ENCODE measurements at places on chromosomes 2 and 18.
A peak's percentile ranks its signal among the peaks of the same experiment; 100 is the strongest.

- H3K27me3 ChIP-seq: no peaks in the 10 kb centered on the region
- H3K27ac ChIP-seq: peak overlapping the region; percentile 9
- peaks cover 23% of the 10 kb centered on the region for H3K4me1 ChIP-seq
- no peak overlapping the region for H3K4me3 ChIP-seq
- H3K36me3 ChIP-seq: no peaks in the 10 kb centered on the region
Observed at GRCh38 chr2:159290289-159290907, 3.9 kb upstream of the WDSUB1 start.

GRCh38 chr18:22260208-22260820 is 90.9 kb downstream of the GATA6 start:
- H3K27ac ChIP-seq: no peak overlapping the region
- peaks cover 6% of the 10 kb centered on the region for H3K27me3 ChIP-seq

- H3K4me3 ChIP-seq: no peak overlapping the region
- no peak overlapping the region for H3K27ac ChIP-seq
- no peaks in the 10 kb centered on the region for H3K4me1 ChIP-seq
- H3K36me3 ChIP-seq: no peaks in the 10 kb centered on the region
- DNase-seq: no peak
Observed at GRCh38 chr2:810397-810796, 133.2 kb upstream of the TMEM18 start.

DNA sequence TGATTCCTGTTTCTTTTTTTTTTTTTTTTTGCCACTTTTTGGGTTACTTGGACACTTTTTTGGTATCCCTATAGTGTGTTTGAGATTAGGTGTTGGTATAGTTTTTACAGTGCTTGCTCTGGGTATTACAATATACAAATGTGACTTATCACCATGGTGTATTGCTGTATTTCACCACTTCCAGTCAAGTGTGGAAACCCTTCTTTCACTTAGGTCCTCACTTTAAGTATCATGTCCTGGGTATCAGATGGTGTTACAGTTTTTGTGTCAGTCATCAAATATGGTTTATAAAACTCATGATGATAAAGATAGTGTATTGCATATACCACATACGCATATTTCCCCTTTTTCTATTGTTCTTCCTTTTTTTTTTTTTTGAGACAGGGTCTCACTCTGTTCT is 1.8 kb downstream of the ATP9B start:
- H3K36me3 ChIP-seq: peaks cover 32% of the 10 kb centered on the region
- peaks cover 5% of the 10 kb centered on the region for H3K27me3 ChIP-seq
- H3K27ac ChIP-seq: no peak overlapping the region
- H3K4me1 ChIP-seq: peaks cover 10% of the 10 kb centered on the region
- DNase-seq: no peak
- peak overlapping the region; percentile 81 for H3K4me3 ChIP-seq

- H3K27me3 ChIP-seq: peaks cover 6% of the 10 kb centered on the region
- H3K36me3 ChIP-seq: no peaks in the 10 kb centered on the region
- no peak overlapping the region for H3K27ac ChIP-seq
- no peaks in the 10 kb centered on the region for H3K4me1 ChIP-seq
- DNase-seq: no peak
- H3K4me3 ChIP-seq: no peak overlapping the region
Observed at GRCh38 chr2:127629637-127630036, 16.3 kb upstream of the GPR17 start.

DNA sequence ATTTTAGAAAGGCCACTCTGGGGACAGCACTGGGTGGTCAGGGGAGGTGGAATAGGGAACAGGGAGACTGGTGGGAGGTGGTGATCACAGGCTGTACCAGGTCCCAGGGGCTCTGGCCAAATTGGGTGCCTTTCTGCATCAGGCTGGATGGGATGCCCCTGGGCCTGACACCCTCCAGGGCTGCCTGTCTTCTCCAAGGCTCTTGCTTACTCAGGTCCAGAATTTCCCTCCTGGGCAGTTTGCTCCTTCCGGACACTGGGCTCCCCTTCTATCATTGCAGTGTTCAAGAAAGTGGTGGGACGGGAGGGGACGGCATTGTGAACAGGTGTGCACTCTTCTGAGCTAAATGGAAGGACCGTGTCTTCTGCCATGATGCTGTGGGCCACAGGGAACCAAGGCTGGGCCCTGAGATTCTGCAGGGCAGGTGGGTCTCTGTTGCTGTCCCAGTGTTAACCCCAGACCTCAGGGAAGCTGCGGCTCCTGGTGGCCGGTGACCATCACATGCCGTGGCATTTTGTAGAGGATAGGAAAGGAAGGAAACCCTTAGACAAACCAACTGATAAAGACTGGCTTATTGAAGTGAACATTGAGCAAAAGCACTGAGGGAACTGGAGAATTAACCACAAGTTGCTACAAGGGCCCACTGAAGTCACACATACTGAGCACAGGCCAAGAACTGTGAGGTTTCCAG is 93.7 kb upstream of the HS6ST1 start:
- peak; percentile 26 for DNase-seq
- H3K4me3 ChIP-seq: no peak overlapping the region
- no peaks in the 10 kb centered on the region for H3K36me3 ChIP-seq
- peaks cover 28% of the 10 kb centered on the region for H3K4me1 ChIP-seq
- H3K27ac ChIP-seq: no peak overlapping the region

DNA sequence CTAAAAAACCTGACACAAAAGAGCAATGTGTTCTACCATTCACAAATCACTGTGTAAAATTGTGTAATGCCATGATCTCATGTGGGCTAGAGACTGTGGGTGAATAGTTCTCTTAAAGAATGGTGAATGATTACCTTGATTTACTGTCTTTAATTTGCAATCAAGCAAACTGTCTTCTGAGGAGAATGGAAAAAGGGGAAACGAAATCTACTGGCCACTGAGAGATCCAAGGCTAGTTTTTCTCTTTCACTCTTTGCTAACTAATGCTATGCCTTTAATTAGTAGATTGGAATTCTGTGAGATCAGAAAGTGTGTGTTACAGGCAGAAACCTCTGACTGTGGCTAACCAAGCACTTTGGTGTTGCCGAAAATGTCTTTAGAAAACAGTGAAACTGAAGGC is 422.7 kb downstream of the TGIF1 start:
- no peak for DNase-seq
- no peaks in the 10 kb centered on the region for H3K36me3 ChIP-seq
- peaks cover 37% of the 10 kb centered on the region for H3K4me1 ChIP-seq
- peak overlapping the region; percentile 3 for H3K27ac ChIP-seq
- H3K27me3 ChIP-seq: no peaks in the 10 kb centered on the region
